ENCODE measurements at places on chromosomes 5 and 9.

DNA sequence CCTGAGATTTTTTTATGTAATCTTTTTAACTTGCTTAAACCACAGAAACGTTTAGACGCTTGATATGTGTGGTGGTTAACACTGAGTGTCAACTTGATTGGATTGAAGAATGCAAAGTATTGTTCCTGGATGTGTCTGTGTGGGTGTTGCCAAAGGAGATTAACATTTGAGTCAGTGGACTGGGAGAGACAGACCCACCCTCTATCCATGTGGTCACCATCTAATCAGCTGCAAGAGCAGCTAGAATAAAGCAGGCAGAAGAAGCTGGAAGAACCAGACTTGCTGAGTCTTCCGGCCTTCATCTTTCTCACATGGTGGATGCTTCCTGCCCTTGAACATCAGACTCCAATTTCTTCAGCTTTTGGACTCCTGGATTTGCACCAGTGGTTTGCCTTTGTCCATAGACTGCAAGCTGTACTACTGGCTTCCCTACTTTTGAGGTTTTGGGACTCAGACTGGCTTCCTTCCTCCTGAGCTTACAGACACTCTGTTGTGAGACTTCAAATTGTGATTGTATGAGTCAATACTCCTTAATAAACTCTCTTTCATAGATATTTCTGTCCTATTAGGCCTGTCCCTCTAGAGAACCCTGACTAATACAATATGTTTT lies 816.0 kb upstream of the CDH9 start:
- no peak for DNase-seq

GRCh38 chr9:110935829-110936228 lies 102.4 kb downstream of the LPAR1 start:
- DNase-seq: no peak

DNA sequence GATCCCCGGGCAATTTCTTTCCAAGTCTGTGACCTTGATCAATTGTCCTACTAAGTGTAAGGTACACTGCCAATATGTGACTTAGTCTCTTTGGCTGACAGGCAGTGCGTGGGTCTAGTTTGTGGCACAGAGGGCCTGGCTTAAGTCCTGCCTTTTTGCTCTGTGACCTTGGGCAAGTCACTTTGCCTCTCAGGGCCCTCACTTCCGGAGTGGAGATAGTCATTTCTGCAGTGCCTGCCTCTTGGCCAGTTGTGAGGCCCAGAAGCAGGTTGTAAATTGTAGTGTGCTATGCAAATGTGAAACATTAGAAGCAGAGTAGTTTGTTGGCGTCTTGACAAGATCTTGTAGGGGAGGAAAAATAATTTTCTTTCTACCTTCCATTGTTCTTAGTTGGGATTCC lies 39.0 kb downstream of the KIF4B start:
- no peak for DNase-seq

DNA sequence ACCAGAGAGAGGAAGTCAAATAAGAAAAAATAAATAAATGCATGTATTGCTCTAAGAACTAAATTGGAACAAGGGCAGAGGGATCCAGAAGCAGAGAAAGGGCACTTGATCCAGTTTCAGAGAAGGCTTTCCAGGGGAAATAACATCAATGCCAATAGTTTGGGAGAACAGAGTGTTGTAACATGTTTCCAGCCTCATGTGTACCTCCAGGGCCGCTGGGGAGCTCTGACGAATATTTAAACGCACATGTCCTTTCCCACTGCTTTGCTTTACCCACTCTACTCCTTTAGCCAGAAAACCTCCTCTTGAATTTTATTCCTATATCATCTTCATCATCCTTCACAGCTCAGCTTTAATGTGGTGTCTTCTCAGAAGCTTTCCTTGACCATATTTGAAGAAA lies 233.7 kb downstream of the ENC1 start:
- no peak for DNase-seq

DNA sequence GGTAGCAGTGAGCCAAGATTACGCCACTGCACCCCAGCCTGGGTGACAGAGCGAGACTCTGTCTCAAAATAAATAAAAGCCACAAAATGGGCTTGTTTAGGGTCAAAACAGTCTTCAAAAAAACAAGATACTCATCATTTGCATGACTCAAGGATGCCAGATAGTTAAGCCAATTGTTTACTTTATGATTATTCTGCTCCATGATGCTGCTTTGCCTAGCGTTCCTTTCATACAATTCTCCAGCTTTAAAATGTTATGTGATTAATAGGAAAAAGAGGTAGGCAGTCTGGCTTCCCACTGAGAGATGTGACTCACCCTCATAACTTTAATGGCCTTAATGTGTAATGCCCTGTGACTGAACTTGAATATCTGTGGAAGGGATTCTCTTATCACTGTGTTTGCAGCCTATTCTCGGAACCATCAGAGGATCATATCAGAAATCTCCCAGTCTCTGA lies 364.6 kb upstream of the TRPC7 start:
- DNase-seq: no peak

- DNase-seq: no peak
These were observed 39.6 kb downstream of the DMAC1 start for GRCh38 chr9:7760014-7760415.

DNA sequence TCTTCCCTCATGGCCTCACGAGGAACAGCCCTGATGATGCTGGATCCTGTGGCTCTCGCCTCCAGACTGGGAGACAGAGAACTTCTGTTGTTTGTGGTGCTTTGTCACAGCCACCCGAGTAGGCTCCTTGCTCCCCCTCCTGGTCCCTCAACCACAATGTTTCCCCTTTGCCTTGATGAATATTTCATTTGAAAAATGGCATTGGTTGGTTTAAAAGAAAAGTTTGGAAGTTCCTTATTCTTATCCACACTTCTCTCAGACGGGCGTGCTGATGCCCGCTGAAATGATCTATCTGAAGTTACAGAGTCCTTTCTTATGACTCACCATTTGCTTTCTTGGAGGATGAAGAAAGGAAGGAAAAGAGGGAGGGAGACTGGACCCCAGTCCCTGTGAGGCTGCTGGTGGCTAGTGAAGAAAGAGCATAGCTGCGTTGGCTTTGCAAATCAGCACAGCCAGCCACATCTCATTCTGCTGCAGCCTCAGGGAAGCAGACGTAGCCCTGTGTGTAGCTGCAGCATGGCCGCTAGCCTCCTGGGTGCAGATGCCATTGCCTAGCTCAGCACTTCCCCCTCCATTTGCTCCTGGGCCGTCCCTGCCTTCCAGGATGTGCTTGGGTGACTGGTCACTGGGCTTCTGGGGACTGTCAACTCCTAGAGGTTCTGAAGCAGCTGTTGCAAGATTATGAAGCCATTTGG lies 185.9 kb downstream of the ERCC6L2 start:
- DNase-seq: no peak

DNA sequence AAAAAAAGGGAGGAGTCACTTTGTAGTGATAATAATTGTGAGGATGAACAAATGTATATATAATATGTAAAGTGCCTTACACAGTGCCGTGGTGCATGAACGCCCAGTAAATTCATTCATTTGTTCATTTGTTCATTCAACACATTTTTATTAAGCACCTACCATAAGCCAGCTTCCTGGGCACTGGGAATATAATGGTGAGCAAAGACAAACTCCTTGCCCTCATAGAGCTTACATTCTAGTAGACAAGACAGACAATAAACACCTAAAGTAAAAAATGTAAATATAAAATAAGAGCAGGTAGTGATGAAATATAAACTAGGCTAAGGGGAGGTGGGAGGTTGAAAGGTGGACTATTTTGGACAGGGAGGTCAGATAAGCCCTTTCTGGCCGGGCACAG lies 32.0 kb downstream of the SPRY4 start:
- no peak for DNase-seq

DNA sequence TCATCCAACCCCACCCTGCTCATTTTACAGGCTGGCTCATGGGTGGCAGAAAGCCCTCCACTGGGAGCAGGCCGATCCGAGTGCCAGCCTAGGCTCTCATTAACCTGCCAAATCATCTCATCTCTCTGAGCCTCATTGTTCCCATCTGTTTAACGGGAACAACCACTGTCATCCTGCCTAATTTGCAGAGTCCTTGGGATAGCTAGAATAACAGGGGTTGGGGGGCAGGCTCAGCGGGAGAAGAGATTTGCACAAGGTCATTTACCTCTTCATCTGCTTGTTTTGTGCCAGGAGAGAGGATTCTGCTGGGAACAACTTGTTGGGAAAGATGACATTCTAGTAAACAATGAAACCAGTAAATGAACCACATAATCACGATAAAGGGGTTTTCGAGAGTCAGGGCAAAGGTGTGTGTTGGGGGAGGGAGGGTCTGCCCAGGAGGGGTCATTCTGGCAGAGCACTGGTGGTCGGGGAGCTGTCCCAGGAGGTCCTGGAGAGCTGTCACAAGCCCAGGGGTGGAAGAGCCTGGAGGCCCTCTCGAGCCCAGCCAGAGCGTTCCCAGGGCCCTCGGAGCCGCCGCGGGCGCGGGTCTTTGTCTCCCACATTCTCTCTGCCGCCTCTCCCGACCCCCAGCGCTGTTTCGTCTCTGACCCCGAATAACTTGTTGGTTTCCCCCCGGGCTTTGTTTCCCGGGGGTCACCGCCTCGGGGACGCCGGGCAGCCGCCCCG lies 22.8 kb upstream of the NDST1 start:
- DNase-seq: no peak

- DNase-seq: no peak
These were observed 39.1 kb upstream of the SPATA31C2 start for GRCh38 chr9:88177371-88177770.

GRCh38 chr9:94199776-94200175 lies 59.3 kb upstream of the ZNF169 start:
- DNase-seq: no peak

- no peak for DNase-seq
These were observed 850.2 kb upstream of the DMAC1 start for GRCh38 chr9:8649807-8650206.

GRCh38 chr5:131976414-131977211 lies 31.1 kb upstream of the MEIKIN start:
- DNase-seq: no peak

GRCh38 chr9:78003730-78004129 lies 27.9 kb downstream of the GNAQ start:
- DNase-seq: no peak

DNA sequence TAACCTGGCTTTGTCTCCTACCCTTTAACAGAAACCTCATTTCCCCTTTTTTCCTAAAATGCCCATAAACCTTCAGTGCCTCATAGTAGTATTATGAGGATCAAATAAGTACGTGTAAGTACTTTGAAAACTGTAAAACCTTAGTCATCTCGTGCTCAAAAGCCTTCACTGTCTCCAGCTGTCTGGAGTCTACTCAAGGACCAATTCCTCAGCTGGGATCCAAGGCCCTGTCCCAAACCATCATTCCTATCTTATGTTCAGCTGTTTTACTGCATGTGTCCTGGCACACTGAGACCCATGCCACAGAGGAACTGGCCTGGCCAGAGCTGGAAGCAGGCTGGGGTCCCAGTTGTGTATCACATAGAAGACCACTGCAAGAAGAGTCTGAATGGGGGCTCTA lies 15.9 kb downstream of the ADAMTSL1 start:
- DNase-seq: no peak

DNA sequence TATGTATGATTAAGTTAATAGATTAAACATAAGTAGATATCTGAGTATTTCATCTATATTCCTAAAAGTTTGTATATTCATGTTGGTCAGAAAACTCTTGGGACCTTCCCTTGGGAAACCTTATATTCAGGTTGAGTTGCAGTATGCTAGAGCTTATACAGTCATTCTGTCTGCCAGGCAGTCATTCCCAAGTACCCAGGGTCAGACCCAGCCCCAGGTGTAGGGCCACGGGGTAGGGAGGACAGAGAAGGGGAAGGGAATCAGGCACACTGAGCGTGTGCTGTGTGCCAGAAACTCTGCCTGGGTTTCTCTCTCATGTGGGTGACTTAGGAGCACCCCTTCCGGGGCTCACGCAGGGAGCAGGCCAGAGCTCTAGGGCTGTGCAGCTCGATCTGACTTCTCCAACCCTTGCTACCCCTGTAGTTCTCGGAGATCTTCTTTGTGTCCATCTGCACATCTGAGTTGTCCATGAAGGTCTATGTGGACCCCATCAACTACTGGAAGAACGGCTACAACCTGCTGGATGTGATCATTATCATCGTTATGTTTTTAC lies 28.2 kb downstream of the CATSPER3 start:
- DNase-seq: no peak

GRCh38 chr5:95426227-95426626 lies 35.1 kb downstream of the FAM81B start:
- no peak for DNase-seq

DNA sequence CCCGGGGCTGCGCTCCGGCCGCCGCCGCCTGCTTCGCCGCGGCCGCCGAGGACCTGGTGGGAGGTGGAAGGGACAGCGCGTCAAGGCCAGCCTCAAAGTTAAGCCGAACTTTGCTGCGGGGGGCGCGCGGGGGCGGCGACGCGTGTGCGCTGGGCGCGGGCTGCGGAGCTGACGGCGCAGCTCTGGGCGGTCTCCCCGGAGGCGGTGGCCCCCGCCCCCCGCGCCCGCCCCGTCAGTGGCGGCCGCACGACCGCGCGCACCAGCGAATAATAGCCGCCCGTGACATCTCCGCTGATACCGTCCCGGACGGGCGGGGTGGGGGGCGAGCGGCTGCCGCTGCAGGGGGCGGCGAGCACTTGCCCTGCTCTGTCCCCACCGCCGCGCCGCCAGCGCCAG lies 579 bp upstream of the FAM78A start:
- DNase-seq: peak; percentile 69

GRCh38 chr5:17169507-17169906 lies 47.9 kb upstream of the BASP1 start:
- DNase-seq: no peak

DNA sequence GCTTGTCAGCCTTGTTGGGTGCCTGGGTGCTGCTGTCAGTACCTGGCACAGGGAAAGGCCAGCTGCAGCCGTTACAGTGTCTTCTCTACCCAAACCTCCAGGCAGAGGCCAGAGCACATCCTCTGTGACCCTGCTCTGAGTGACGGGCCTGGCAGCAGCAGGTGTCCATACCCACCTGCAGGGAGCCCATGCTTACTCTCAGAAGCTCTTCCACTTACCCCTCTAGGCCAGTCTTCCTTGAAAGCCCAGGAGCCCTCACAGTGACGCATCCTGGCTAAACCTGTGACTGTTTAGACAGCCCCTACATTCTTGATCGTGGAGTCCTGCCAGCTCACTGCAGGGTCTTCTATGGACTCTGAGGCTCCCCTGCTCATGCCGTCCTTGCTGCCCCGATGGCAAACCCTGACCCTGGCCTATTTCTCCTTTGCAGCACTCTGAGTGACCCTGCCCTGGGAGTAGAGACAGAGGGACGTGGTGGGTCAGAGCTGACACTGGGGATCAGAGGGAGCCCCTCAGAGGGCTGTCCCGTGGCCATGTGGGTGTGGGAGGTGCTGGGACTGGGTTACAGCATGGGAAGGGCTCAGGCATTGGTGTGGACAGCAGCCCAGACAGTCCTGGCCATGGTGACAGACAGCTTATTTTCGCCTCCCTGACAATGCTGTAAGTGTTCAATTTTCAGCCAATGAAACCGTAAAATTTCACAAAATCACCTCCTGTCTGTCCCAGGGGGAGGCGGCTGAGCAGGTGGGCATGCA lies 67.6 kb upstream of the RNF130 start:
- no peak for DNase-seq

DNA sequence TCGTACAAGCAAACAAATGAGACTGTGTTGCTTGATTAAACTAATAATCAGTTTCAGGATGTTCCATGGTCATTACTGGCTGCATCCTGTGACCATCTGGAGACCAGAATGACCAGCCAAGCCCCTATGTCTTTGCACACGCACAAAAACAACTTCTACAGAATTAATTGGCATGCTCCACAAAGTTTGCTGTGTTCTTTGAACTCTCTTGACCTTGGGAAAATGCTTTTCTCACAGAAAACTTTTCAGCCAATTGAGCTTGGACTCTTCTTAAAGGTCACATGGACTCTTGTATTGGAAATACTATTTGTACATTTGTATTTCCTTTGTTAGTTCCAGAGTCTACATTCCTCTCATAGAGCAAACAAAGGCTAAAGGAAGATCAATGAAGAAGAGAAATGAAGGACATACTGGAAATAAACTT lies 147.8 kb downstream of the ARRDC3 start:
- DNase-seq: no peak

Measured in B cell (primary cell).